ENCODE measurements at places on chromosomes 13 and 19.

- DNase-seq = no peak
Measured at GRCh38 chr19:1094655-1094977, 559 bp downstream of the POLR2E start.

- DNase-seq = no peak
Measured at GRCh38 chr13:88704600-88705275, 1033.6 kb downstream of the SLITRK5 start.

GRCh38 chr19:37251308-37252229 lies 33.6 kb downstream of the ZNF383 start:
- no peak for DNase-seq

- DNase-seq = no peak
Measured at GRCh38 chr19:30323904-30324303, 48.3 kb upstream of the ZNF536 start.

DNA sequence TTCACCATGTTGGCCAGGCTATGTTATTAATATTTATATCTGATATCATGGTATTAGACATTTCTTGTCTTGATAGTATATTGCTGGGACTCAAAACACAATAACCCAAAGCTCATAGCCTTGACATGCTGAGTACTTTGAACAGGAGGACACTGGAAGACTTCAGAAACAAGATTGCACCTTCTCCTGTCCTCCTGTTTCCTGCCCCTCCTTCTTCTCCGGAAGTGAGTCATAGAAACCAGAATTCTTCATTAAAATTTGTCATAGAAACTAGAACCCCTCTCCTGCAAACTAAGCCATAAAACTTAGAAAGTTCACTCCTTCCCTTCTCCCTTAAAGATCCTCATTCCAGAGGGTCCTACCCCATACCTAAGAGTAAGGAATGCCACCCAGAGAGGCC lies 400.2 kb downstream of the SLITRK5 start:
- no peak for DNase-seq

- no peak for DNase-seq
Measured at GRCh38 chr13:24491845-24492244, 20.7 kb downstream of the PARP4 start.

GRCh38 chr19:44212250-44212865 lies at the start of gene ZNF227:
Gene ZNF227, plus strand, starts transcription at chr19:44212532. Its CDS starts 5,261 bp downstream, at chr19:44217793.
- peak; percentile 91 for DNase-seq

GRCh38 chr13:86541461-86541860 lies 742.2 kb upstream of the SLITRK6 start:
- no peak for DNase-seq

DNA sequence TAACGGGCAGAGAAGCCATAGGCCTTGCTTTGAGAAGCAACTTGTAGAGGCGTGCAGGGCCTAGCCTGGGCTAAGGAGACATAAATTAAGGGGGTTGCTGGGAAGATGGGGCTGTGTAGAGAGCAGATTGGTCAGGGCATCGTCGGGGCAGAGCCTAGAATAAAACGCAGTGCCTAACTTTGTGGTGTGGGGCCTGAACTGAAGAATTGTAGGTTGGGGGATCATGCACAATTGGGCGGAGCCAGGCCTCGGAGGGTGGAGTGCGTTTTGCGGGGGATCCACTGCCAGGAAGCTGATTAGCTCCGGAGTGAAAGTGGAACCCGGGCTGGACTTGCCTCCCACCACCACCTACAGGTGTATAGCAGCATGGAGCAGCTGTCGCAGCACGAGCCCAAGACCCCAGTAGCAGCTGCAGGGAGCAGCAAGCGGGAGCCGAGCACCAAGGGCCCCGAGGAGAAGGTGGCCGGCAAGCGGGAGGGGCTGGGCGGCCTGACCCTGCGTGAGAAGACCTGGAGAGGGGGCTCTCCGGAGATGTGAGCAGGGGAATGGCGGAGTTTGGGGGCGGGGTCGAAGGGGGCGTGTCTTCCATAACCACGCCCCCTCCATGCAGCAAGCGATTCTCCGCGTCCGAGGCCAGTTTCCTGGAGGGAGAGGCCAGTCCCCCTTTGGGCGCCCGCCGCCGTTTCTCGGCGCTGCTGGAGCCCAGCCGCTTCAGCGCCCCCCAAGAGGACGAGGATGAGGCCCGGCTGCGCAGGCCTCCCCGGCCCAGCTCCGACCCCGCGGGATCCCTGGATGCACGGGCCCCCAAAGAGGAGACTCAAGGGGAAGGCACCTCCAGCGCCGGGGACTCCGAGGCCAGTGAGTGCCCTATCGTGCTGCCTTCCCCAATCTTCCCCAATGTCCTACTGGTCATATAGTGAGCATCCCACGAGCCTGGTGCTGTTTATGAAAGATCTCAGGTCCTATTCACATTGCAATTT lies 13.8 kb downstream of the DNASE2 start:
- DNase-seq = no peak

- DNase-seq = no peak
Measured at GRCh38 chr19:4955274-4955673, 13.6 kb upstream of the KDM4B start.

- DNase-seq = no peak
Measured at GRCh38 chr13:33274264-33274663, 11.3 kb downstream of the STARD13 start.

DNA sequence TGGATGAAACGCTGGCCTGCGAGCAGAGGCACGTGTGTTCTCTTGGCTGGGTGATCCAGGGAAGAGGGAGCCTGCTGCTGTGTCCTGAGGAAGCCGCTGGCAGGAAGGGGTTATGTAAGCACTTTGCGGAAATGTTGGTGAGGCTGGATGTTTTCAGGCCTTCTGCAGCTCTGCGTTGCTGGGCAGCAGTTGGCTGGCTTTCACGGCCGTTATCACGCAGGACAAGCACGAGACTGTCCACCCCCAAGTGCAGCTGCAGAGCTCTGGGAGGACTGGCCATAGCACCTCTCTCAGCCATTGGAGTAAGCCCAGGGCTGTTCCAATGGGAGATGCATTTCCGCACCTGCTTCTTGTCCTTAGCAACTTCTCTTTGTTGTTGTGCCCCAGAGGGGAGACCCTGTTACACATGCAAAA lies 146.9 kb upstream of the SOX21 start:
- no peak for DNase-seq

DNA sequence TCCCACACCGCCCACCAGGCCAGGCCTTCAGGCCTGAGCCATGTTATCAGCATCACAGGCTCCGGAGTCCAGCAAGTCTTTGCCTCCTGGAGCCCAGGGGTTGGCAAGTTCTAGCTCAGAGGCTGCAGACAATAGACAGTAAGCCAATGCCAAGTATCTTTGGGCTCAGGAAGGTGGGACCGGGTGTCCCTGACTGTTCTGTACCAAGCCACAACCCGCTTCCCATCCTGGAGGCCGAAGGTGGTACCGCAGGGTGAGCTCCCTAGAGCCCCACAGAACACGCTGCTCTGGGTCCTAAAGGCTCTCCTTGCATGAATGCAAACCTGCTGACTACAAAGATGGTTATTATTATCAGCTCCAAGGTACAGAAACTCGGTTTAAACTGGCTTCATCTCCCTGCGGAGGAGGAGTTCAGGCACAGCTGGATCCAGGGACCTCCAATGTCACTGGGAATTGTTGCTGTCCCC lies 5.5 kb upstream of the FSTL3 start:
- DNase-seq = no peak

GRCh38 chr13:36975172-36975571 lies 24.0 kb downstream of the ALG5 start:
- DNase-seq = no peak

- no peak for DNase-seq
Measured at GRCh38 chr13:45918597-45918996, 67.0 kb upstream of the SIAH3 start.

- peak; percentile 82 for DNase-seq
Measured at GRCh38 chr19:1241417-1242095, at the start of gene ATP5F1D. Gene ATP5F1D, plus strand, starts transcription at chr19:1241751. Its CDS starts 100 bp downstream, at chr19:1241851.

- DNase-seq = no peak
Measured at GRCh38 chr19:10812902-10813404, 23.1 kb downstream of the TMED1 start.

DNA sequence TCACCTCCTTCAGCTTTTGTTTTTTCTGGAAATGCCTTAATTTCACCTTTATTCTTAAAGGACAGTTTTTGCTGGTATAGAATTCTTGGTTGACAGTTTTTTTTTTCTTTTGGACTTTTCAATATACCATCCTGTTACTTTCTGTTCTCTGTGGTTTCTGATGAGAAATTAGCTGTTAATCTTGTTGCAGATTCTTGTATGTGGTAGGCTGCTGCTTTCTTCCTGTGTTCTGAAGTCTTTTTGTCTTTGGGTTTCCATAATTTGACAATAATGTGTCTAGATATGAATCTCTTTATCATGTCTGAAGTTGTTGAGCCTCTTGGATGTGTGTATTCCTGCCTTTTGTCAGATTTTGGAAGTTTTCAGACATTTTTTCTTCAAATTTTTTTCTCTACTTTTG lies 12.0 kb downstream of the ZNF283 start:
- no peak for DNase-seq

GRCh38 chr13:29733147-29733611 lies 117.2 kb downstream of the UBL3 start:
- no peak for DNase-seq

DNA sequence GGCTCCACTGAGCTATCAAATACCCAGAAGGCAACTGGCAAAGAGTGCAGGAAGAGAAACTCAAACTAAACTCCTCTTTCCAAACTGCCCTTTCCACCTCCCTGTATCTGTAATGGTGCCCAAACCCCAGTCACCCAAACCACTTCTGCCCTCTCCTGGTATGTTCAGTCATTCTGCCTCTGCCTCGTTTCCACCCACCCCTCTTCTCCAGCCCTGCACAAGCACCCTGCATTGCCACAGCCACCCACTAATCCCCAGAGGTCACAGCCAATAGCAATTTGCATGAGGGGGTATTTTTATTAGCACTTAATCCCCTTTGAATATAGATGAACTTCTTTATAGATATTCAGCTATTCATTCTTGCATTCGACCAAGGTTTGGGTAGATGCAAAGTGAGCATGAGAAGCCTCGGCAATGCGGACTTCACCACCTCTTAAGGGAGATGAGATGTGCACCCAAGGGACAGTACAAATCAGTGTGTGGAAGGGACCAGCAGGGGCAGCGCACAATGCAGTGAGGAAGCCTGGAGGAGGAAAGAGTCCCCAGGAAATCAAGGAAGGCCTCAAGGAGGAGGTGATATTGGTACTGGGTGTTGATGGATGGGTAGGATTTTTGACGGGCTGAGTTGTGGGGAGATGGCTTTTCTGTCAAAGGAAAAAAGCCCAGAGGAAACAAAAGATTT lies 12.4 kb downstream of the TMEM272 start:
- no peak for DNase-seq

GRCh38 chr19:4388337-4389063 lies 11.8 kb downstream of the SH3GL1 start:
- no peak for DNase-seq

- DNase-seq = no peak
Measured at GRCh38 chr13:26881154-26881553, 120.6 kb upstream of the GPR12 start.

DNA sequence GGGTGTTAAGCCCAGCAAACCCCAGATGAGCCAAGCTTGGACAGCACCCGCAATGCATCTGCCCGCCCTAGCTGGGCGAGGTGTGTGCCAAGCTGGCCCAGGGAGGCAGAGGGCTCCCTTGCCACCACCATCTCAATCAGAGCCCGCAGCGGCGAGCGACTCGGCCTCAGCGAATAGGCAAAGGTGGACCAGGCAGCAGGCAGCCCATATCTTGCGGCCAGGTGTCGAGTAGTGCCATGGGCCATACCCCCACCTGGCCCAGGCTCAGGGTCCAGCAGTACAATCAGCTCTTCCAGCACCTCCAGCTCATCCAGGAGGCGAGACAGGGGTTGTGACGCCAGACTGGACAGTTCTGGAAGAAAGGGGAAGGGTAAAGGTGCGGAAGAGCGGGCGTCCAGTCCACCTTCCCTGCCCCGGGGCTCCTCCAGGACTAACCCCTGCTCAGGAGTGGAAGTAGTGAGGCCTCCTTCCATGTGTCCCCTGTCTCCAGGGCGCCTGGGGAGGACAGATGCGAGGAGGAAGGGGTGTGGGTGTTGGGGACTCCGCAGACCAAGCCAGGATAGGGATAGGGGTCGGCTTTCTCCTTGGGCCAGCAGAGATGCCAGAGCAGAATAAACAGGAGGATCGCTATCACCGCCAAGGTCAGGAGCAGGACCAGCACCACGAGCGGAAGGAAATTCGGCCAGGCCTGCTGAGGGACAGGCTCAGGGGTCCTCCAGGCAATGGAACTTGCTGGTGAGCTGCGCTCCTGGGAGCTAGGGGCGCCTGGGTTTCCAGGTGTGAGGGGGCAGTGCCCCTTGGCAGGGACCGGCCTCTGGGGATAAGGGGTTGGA lies 2.8 kb downstream of the IGFLR1 start:
- no peak for DNase-seq

GRCh38 chr19:57642396-57643046 lies 9.6 kb downstream of the ZNF211 start:
- peak; percentile 60 for DNase-seq

DNA sequence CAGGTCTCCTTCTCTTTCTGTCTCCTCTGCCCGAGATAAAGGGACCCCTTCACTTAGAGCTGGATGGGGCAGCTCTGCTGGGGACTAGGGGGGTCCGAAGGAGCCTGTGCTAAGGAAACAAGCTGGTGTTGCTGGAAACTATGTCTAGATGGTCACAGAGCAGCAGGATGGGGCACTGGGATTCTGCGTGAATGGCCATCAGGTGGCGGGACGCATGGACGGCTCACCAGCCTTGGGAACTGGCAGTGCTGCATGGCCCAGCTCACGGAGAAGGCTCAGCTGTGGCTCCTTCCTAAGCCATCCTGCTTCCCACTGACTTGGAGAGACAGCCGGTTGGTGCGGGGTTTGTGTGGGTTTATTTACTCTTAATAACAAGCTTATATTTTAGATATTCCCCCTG lies 411.8 kb downstream of the ZNF536 start:
- DNase-seq = no peak

- peak; percentile 97 for DNase-seq
Measured at GRCh38 chr13:100514788-100515409, 73.7 kb downstream of the GGACT start.

GRCh38 chr13:22405891-22406290 lies 735.0 kb downstream of the FGF9 start:
- no peak for DNase-seq

DNA sequence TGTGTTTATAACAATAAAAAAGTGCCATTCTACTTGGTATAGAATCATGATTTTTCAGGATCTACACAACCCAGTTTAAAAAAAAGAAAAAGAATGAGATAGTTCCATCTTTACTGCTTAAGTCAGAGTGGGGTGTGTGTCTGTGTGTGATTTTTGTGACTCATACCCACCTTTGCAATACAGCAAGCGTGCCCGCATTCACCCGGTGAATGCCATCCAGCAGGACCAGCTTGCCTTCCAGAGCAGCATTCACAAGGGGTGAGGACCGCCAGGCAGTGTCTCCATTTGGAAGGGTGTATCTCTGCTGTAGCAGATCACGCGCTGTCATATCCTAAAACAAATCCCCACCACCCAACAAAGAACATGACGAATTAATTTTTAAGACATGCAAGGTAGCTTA lies 127.7 kb downstream of the VWA8 start:
- DNase-seq = no peak

GRCh38 chr19:30107251-30107650 lies 165.2 kb downstream of the URI1 start:
- no peak for DNase-seq

DNA sequence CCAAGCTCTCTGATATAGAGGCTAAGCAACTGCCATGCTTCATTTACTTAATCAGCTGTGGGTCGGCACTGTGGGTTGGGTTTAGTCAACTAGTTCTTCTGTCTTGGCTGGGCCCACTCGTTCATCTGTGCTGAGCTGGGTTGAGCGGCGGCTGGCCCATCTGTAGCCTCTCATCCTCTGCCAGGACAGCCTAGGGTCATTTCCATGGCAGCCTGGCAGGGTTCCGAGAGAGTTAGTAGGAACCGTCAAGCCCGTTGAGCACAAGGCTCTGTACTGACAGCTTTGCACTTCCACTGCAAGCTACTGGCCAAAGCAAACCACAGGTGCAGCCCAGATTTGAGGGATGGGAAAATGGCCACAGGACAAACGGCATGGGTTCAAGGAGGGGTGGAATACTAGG lies 6.6 kb upstream of the ZNF835 start:
- no peak for DNase-seq
